Activated CD4-positive, alpha-beta T cell treated with anti-CD3 and anti-CD28 coated beads for 1 hour (primary cell): ENCODE measurements at places on chromosomes 4 and X.

DNA sequence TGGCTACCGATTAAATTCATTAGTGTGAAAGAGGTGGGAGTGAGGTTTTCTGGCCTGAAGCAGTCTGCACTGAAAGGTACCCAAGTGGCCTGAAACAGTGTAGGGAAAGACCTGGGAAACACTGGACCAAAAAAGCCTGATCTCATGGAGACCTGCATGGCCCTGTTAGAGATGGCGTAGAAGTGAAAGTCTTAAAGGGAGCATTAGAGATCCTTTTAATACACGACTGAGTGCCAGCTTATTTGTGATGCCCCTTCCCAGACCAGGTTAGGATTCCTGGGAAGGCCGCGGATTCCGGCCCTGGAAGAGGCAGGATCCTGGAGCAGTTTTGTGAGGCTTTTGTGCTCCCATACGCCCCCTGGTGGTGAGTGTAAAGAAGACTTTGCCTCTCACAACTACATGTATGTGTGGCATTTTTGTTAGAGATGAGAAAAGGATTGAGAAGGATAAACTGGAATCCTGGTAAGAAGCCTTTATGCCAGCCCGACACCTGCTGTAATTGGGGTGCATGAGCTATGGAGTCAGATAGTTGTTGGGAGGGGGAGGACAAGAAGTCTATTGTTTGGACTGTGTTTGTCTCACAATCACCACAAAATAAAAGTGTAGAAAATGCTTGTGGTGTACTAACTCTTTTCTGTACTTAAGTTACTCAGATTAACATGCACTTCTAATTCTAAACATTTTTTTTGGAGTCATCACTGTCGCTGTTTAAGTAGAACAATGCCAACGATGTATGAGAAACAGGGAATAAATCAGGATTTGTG, 54.0 kb downstream of the JADE1 start:
- peak; percentile 37 for DNase-seq

- no peak for DNase-seq
These were observed 562 bp downstream of the RNF212 start for GRCh38 chr4:1112821-1113182.

DNA sequence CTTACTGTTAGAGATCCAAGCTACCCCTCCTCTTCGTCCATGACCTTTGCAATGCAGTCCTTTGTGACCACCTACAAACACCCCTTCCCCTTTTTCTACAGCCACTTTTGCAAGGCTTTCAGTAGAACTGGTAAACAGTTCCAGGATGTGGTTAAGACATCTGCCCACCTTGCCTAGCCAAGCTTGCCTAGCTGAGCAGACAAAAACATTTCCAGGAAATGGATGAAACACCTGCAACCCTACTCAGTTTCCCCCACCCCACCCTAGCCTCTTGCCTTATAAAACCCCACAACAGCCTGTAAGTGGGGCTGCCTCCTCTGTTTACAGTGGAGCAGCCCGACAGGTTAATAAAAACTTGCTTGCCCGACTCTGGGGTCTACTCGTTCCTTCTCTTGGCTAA, 133.8 kb downstream of the ZC4H2 start:
- no peak for DNase-seq

- no peak for DNase-seq
These were observed 96.2 kb upstream of the ATP6AP2 start for GRCh38 chrX:40484408-40485091.

- no peak for DNase-seq
These were observed 888.0 kb downstream of the PCDH18 start for GRCh38 chr4:136644279-136644678.

- no peak for DNase-seq
These were observed 110.6 kb downstream of the AGTR2 start for GRCh38 chrX:116281106-116281505.

DNA sequence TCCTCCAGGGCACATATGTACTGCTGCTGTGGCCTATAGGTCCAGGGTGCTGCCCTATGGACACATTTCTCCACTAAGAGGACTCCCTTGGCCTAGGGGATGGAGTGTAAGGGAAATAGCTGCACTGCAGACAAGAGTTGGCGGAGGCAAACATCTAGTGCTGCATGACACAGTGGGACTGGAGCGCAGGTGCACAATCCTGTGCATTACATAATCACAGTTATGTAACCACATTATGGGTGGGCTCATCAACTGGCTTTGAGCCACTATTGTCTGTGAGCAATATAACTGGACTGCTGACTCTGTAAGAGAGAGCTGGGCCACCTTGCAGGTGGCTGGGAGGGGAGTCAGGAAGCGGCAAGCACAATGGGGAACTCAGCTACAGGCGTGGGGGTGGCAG, 3.2 kb upstream of the TIGD2 start:
- DNase-seq: no peak

GRCh38 chrX:109264878-109265277, 217.0 kb downstream of the GUCY2F start:
- no peak for DNase-seq

- DNase-seq: no peak
These were observed 195.7 kb downstream of the SHROOM3 start for GRCh38 chr4:76630741-76631140.

- DNase-seq: no peak
These were observed 169.8 kb upstream of the GALNT7 start for GRCh38 chr4:172998527-172999469.

- DNase-seq: no peak
These were observed 37.4 kb downstream of the DAPP1 start for GRCh38 chr4:99853999-99854398.

GRCh38 chr4:69800599-69800998, 40.2 kb upstream of the SULT1B1 start:
- DNase-seq: no peak

- DNase-seq: no peak
These were observed 1703.7 kb upstream of the AGA start for GRCh38 chr4:179145746-179146525.

GRCh38 chr4:2977211-2978088, 14.1 kb downstream of the GRK4 start:
- DNase-seq: no peak

- no peak for DNase-seq
These were observed 5.2 kb upstream of the TLR6 start for GRCh38 chr4:38861791-38862190.

DNA sequence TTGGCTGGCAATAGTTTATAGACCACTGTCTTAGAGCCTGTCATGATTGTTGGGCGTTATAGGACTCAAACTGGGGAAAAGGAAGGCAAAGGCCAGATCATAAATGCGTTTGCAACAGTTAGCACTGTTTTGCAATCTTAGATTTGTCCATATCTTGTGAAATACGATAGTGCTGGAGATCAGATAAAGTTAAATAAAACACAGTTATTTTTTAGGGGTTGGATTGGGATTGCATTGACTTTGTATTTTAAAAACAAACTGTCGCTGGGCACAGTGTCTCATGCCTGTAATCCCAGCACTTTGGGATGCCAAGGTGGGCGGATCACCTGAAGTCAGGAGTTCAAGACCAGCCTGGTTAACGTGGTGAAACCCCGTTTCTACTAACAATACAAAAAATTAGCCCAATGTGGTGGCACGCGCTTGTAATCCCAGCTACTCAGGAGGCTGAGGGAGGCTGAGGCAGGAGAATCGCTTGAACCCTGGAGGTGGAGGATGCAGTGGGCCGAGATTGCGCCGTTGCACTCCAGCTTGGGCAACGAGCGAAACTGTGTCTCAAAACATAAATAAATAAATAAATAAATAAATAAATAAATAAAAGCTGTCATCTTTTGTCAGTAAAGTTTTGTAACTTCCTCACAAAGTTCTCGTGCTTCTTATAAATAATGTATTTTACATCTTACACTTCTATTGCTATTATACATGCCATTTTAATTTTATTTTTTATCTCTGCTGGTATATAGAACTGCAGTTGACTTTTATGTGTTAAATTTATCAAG, 117.2 kb downstream of the KDM6A start:
- DNase-seq: no peak

DNA sequence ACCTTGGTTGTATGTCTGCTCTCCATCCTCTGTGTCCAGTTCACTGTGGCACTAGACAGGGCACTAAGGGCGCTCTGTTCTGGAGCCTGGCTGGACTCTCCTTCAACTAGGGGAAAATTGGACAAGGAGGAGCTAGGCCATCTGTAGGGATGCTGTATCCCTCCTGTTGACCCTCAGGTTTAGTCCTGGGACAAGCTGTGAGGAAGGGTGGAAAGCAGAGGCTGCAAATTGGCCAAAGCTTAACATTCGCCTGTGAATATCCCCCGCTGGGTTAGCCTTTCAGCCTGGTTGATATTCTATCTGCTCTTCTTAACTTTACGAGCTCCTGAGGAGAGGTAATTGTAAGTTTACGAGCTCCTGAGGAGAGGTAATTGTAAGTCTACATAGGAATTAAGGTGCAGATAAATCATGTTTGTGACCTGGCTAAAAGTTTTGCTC, 64.4 kb upstream of the ENPEP start:
- DNase-seq: no peak

DNA sequence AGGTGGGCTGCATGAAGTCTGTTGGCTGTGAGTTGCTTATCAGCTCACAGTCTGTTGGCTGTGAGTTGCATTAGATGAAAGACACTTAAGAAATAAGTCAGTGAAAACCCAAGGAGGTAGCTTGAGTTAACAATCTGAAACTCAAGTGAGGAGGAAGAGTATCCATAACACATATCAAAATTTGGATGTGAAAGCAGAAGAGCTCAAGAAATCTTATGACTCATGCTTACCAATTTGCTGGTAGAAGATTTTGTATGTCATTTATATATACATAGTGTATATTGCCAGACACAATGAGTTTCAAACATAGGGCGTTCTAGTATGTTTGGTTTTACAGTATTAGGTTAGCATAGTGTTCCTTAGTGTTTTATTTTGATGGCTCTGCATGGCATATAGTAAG, 107.4 kb downstream of the DDIT4L start:
- no peak for DNase-seq

GRCh38 chrX:7088968-7089615, 58.4 kb upstream of the STS start:
- peak; percentile 16 for DNase-seq

- DNase-seq: no peak
These were observed 1.6 kb downstream of the KCTD8 start for GRCh38 chr4:44446801-44447562.

- DNase-seq: no peak
These were observed 324.4 kb downstream of the CAMK2D start for GRCh38 chr4:113437129-113437528.

GRCh38 chr4:176123710-176124407, 58.2 kb downstream of the WDR17 start:
- no peak for DNase-seq

DNA sequence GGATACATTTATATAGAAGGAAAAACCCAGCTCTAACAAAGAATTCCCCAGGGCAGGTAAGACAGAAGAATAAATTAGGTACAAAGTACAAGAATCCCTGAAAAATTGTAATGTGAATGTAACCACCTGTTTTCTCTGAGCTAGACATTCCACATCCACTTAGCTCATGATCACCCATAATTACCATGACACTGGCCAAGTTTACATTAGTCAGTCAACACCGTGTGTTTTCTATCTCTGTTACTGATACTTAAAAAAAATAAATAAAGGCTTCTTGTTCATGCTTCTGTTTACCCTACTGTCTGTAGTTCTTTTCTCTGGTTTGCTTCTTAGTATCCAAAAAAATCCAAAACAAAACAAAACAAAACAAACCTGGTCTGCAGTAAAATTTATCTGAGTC, 66.0 kb downstream of the CBLL2 start:
- no peak for DNase-seq

GRCh38 chr4:65050786-65051185, 619.5 kb downstream of the EPHA5 start:
- no peak for DNase-seq

- no peak for DNase-seq
These were observed 89.3 kb downstream of the TSPAN5 start for GRCh38 chr4:98568941-98569663.

GRCh38 chr4:5114950-5115349, 63.7 kb downstream of the STK32B start:
- DNase-seq: no peak
